ENCODE measurements at places on chromosomes 3 and 15. TPM values are rescaled to one million over a fixed set of nuclear protein-coding genes. Genes with fewer than 3 reads are reported as not detected.

Gene ERICH6
- 0.68 TPM for total RNA-seq

Gene SNURF
- 9.8 TPM for total RNA-seq

Gene ITPKA
- 1.5 TPM for total RNA-seq

Gene PTPN9
- 14.2 TPM for total RNA-seq

Gene GRAMD2A
- 5.9 TPM for total RNA-seq

Gene CKMT1B
- 74.1 TPM for total RNA-seq

Gene FBXW12
- total RNA-seq: not detected

Gene FEZF2
- total RNA-seq: not detected

Gene GOLGA6C
- total RNA-seq: not detected

Gene SRGAP3
- 13.1 TPM for total RNA-seq

Gene EPHA3
- total RNA-seq: 1.4 TPM

- peaks cover 64% of the 10 kb centered on the region for H3K4me1 ChIP-seq
- no peak for DNase-seq
- H3K4me3 ChIP-seq: no peak overlapping the region
- H3K27me3 ChIP-seq: no peaks in the 10 kb centered on the region
- no peaks in the 10 kb centered on the region for H3K36me3 ChIP-seq
Measured at GRCh38 chr15:45644437-45644836, 9.6 kb downstream of the SQOR start.

GRCh38 chr3:13954266-13954665, 74.4 kb upstream of the WNT7A start:
- no peaks in the 10 kb centered on the region for H3K27me3 ChIP-seq
- no peak overlapping the region for H3K27ac ChIP-seq
- no peaks in the 10 kb centered on the region for H3K4me1 ChIP-seq
- DNase-seq: no peak

DNA sequence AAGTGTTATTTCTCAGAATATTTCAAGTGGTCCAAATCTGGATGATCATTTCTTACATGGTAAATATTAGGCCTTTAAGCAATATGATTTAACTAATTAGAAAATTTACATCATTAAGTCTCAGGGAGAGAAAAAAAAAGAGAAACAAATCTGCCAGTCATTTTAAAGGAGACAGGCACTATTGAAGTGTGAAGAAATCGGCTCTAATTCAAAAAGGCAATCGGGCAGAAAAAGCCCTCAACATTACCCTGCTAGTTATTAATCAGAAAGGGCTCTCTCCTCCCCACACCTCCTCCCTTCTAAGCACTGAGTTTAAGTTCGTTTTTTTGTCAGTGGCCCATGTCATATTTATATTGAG, 215.9 kb downstream of the MEIS2 start:
- peaks cover 85% of the 10 kb centered on the region for H3K27me3 ChIP-seq
- peaks cover 51% of the 10 kb centered on the region for H3K4me1 ChIP-seq
- DNase-seq: no peak
- no peak overlapping the region for H3K4me3 ChIP-seq
- no peak overlapping the region for H3K27ac ChIP-seq
- H3K36me3 ChIP-seq: no peaks in the 10 kb centered on the region

DNA sequence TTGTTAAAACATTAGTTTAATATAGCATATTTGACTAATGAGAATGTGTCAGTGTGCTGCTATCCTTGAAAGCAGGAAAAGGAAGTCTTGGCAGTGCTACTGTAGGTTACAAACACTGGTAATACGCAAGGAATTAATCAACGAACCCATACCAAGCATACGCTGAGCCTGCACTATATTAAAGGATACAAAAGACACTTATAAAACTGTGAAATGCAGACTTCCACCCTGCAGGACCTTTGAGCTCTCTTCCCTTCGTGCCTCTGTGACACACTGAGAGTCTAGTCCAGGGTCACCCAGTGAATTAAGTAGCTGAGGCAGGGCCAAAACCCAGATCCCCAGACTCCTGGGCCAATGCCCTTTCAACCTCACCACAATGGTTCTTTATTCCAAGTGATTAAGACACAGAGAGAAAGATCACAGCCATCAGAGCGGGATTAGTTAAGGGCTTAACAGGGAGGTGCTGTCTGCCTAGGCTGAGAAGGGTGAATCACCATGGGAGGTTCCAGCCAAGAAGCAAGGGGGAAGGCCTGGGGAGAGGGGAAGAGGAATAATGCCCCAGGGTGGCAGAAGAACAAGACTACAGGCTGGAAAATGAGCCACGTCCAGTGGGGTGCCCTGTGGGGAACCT, 6.8 kb downstream of the ANXA2 start:
- peak overlapping the region; percentile 96 for H3K4me3 ChIP-seq
- H3K27ac ChIP-seq: peak overlapping the region; percentile 100
- peaks cover 3% of the 10 kb centered on the region for H3K36me3 ChIP-seq
- H3K4me1 ChIP-seq: peaks cover 94% of the 10 kb centered on the region

DNA sequence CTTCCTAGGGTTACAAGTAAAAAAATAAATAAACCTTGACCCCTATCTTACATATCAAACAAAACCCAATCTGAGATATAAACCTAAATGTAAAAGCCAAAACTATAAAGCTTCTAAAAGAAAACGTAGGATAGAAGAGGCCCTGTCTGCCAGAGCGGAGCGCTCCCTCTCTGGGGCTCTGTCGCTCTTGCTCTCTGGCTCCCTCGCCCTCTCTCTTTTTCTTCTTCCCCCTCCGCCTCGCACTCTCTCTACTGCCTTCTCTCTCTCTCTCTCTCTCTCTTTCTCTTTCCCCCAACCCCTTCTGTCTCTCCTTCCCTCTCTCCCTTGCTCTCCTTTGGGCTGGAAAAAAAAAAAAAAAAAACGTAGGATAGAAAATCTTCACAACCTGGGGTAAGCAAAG, 21.6 kb downstream of the RYK start:
- H3K4me1 ChIP-seq: peaks cover 26% of the 10 kb centered on the region
- no peak for DNase-seq

DNA sequence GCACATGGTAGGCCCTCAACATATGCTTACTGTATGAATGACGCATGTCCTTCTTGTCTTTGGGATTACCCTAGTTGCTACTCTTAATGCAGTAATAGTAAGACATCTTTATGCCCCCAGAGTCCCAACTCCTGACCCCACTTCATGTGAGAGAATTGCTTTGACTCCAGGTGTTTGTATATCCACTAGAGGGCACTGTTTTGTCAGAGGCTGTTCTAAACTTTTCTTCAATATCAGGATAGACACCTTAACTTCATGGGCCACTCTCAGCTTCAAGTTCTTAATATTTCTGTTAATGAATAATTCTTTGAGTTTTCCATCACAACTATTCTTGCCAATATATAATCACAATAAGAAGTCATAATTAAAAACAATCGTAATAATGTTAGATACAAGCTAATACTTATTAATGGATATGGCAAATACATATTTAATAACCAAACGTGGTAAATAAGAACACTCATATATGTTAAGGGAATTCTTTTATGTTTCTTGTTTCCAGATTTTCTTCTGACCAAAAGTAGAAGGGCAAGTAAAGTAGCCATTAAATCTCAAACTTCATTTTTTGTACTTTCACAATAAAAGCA, 337.2 kb upstream of the DNAJC19 start:
- H3K4me1 ChIP-seq: no peaks in the 10 kb centered on the region
- no peak overlapping the region for H3K27ac ChIP-seq
- no peak for DNase-seq
- H3K36me3 ChIP-seq: no peaks in the 10 kb centered on the region

DNA sequence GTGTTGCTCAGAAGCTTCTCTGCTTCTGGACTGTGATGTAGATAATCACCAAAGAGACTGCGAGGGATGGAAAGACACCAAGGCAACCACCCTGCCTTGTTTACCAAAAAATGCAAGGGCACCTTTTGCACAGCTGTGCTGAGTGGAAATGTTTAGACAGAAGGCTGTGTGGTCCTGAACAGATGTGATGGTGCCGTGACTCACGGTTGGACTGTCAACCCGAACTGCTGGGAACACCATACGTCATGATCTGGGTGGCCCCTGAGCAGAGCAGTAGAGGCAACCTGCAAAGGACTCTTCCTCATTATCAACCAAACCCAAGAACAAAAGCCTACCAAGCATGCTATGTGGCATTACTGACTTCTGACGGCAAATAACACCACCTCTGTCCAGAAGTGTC, 61.3 kb upstream of the LPP start:
- H3K4me3 ChIP-seq: no peak overlapping the region
- H3K27me3 ChIP-seq: no peaks in the 10 kb centered on the region
- no peak overlapping the region for H3K27ac ChIP-seq
- DNase-seq: no peak
- no peaks in the 10 kb centered on the region for H3K36me3 ChIP-seq

GRCh38 chr3:72336821-72337479, 511.3 kb downstream of the SHQ1 start:
- H3K36me3 ChIP-seq: no peaks in the 10 kb centered on the region
- peaks cover 45% of the 10 kb centered on the region for H3K4me1 ChIP-seq
- peak overlapping the region; percentile 34 for H3K27ac ChIP-seq
- peak overlapping the region; percentile 30 for H3K4me3 ChIP-seq

DNA sequence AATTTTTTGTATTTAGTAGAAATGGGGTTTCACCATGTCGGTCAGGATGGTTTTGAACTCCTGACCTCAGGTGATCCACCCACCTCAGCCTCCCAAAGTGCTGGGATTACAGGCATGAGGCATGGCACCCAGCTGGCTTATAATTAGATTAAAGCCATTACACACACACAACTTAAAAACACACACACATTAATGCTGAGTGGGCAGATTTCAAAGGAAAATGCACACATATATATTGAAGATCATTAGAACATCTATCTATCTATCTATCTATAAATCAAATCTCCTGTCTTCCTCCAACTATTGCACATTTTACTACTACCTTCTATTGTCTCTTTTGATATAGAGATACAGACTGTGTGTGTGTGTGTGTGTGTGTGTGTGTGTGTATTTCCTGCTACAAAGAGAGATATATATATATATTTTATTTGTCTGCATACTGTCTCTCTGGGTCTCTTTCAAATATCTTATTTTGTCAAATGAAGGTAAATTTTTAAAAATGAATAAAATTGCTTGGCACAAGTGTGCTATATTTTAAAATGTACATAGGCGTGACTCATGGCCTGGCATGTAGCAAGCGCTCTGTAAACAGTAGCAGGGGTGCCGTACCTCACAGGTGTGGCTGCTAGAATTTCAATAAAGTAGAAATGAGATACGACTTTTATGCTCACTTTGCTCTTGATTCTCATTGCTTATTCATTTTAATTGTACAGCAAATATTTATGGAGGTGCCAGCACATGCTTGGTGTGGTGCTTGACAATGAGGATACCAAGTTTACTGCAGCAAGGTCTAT, 655.8 kb downstream of the AGBL1 start:
- no peaks in the 10 kb centered on the region for H3K36me3 ChIP-seq
- no peaks in the 10 kb centered on the region for H3K4me1 ChIP-seq
- H3K27ac ChIP-seq: no peak overlapping the region
- no peak for DNase-seq

- no peak overlapping the region for H3K4me3 ChIP-seq
- DNase-seq: peak; percentile 64
- peak overlapping the region; percentile 1 for H3K27ac ChIP-seq
Measured at GRCh38 chr15:93037820-93038705, 50.9 kb downstream of the RGMA start.

GRCh38 chr3:83498361-83499016, 1460.3 kb upstream of the CADM2 start:
- H3K27me3 ChIP-seq: no peaks in the 10 kb centered on the region
- H3K4me3 ChIP-seq: no peak overlapping the region
- H3K4me1 ChIP-seq: no peaks in the 10 kb centered on the region
- DNase-seq: no peak
- H3K27ac ChIP-seq: no peak overlapping the region

DNA sequence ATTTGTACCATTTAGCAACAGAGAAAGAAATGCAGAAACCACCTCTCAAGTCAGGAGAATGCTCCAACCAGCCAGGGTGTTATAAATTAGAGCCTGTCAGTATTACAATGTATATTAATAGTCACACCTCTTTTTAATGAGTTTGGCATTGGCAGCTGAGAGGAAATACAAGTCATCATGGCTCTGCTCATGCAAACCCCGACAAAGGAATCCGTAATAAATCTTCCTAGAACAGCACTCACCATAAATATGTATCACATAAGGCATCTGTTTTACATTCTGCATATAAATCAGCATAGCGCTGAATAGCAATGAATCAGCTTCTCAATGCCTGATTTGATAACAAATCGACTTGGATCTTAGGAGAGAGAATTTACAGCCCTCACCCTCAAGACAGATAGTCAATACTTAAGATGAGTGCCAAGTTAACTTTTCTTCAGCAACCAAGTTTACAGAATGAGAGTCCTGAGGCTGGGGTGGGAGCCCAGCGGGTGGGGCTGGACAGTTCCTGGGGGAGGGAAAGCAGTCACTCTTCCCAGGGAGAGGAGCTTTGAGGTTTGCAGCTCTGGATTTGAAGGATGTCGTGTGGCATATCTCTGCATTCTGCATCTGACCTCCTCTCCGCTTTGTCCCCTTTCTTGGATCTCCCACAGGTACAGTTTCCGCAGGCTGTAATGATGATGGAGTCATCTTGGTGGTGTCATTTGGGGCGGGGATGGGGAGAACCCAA, 1034.4 kb upstream of the NR2F2 start:
- H3K4me3 ChIP-seq: no peak overlapping the region

GRCh38 chr15:60643555-60643954, 164.6 kb upstream of the ICE2 start:
- H3K4me1 ChIP-seq: peaks cover 13% of the 10 kb centered on the region
- H3K27me3 ChIP-seq: no peaks in the 10 kb centered on the region
- no peak for DNase-seq
- H3K36me3 ChIP-seq: no peaks in the 10 kb centered on the region
- H3K27ac ChIP-seq: no peak overlapping the region

GRCh38 chr3:65493371-65493882, 545.3 kb downstream of the MAGI1 start:
- H3K36me3 ChIP-seq: no peaks in the 10 kb centered on the region
- DNase-seq: no peak
- no peak overlapping the region for H3K4me3 ChIP-seq
- no peak overlapping the region for H3K27ac ChIP-seq
- H3K27me3 ChIP-seq: no peaks in the 10 kb centered on the region

GRCh38 chr15:24748812-24749439, 73.4 kb downstream of the NPAP1 start:
- no peak for DNase-seq
- no peaks in the 10 kb centered on the region for H3K4me1 ChIP-seq
- no peaks in the 10 kb centered on the region for H3K36me3 ChIP-seq
- no peaks in the 10 kb centered on the region for H3K27me3 ChIP-seq
- no peak overlapping the region for H3K4me3 ChIP-seq

GRCh38 chr3:136186344-136186743, 9.8 kb downstream of the MSL2 start:
- H3K4me3 ChIP-seq: no peak overlapping the region
- peaks cover 76% of the 10 kb centered on the region for H3K4me1 ChIP-seq
- H3K27ac ChIP-seq: no peak overlapping the region
- no peak for DNase-seq
- no peaks in the 10 kb centered on the region for H3K36me3 ChIP-seq

DNA sequence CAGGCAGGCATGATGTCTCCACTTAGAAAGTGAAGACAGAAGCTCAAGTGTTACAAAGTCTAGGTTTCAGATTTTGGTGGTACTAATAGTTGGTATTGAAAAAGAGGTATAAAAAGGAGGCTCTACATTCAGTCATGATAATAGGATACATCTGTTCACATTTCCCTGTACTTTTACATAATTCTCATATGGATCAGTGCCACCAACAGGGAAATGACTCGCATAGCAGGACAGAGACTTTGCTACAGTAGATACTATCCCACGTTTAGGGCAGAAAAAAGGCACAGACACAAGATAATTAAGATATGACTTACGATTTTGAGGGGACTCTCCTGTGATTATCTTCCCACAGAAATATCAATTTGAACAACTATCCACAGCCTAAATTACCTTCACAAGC, 1062.9 kb upstream of the EPHA6 start:
- H3K4me1 ChIP-seq: no peaks in the 10 kb centered on the region
- H3K36me3 ChIP-seq: no peaks in the 10 kb centered on the region
- no peak overlapping the region for H3K4me3 ChIP-seq
- no peak for DNase-seq
- no peaks in the 10 kb centered on the region for H3K27me3 ChIP-seq

GRCh38 chr3:99846477-99847160, 29.0 kb downstream of the CMSS1 start:
- DNase-seq: no peak
- no peaks in the 10 kb centered on the region for H3K27me3 ChIP-seq
- peaks cover 8% of the 10 kb centered on the region for H3K36me3 ChIP-seq
- no peak overlapping the region for H3K4me3 ChIP-seq

All from suprapubic skin (tissue), 4 donors.